ENCODE measurements at places on chromosomes 7 and 10.

DNA sequence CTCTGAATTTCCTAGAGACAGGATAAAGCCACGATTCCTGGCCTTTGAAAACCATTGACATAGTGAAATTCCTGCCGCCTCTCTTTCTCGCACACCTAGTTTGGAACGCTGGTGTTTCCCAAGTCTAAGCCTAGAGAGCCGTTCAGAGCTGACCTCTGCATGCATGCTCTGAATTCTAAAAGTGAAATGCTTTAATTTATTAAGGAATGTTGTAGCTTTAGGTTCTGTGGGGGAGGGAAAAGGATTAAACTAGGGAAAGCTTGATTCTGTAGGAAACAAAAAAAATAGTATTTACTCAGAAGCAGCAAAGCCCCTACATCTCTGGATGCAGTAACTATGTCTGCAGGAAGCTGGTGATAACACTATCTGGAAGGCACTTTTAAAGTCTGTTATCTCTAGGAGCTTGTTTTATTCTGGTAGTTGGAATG lies 27.3 kb downstream of the PFKP start:
- DNase-seq, result no peak

DNA sequence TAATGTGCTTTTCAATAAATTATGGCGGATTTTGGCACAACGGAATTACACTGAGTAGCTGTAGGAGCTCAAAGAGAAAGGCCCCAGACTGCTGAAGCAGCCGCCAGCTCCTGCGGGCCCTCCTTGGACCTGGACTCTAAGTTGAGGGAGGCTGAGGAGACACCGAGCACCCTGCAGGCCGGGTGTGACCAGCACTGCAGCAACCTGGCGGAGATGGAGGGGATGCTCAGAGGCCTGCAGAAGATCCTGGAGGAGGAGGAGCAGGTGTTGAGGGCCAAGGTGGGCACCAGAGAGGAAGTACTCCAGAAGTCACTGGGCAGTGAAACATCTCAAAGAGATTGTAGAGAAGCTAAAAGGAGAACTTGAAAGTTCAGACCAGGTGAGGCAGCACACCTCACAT lies 33.0 kb upstream of the POM121L12 start:
- DNase-seq, result no peak

- peak; percentile 1 for DNase-seq
Observed at GRCh38 chr10:115657161-115657860, 564.1 kb downstream of the ATRNL1 start.

- DNase-seq, result peak; percentile 97
Observed at GRCh38 chr10:62545160-62546066, 171.2 kb downstream of the ZNF365 start.

DNA sequence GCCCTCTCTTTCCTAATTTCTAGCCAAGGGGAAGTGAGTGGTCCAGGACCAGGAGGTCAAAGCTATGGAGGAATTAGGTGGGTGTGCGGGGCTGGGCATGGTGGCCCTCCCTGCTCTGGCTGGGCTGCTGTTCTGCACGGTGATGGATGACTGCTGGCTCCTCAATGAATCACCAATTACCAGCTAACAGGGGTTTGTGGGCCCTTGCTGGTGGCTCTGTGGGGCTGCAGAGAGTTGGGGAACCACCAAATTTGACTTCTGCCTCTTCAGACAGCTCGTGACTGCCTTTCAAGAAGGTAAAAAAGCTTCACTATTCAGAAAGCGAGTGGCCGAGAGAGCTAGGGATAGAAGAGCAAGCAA lies 35.0 kb upstream of the HABP2 start:
- no peak for DNase-seq

All from GM23248 (cell line).